ENCODE measurements at places on chromosomes 13 and 19. TPM values are rescaled to one million over a fixed set of nuclear protein-coding genes. Genes with fewer than 3 reads are reported as not detected.

Gene ZNF497
- total RNA-seq, result 0.87 TPM

Gene CRB3
- total RNA-seq, result not detected

Gene SHC2
- 1.0 TPM for total RNA-seq

Gene CEACAM8
- total RNA-seq, result not detected

Gene GNA15
- under 0.01 TPM for total RNA-seq

Gene TUBA3C
- not detected for total RNA-seq

Gene DACT3
- total RNA-seq, result 15.5 TPM

Gene KLK12
- total RNA-seq, result not detected

Gene ZNF682
- 3.0 TPM for total RNA-seq

Gene LSR
- 0.29 TPM for total RNA-seq

Gene SOX1
- not detected for total RNA-seq

Gene ADAT3
- total RNA-seq, result 4.3 TPM

Gene ZNF426
- total RNA-seq, result 32.7 TPM

Gene DNAAF3
- 0.33 TPM for total RNA-seq

Gene SBK3
- total RNA-seq, result not detected

Gene ZNF599
- 9.5 TPM for total RNA-seq

Gene LAIR1
- not detected for total RNA-seq

Gene CDC34
- 67.0 TPM for total RNA-seq

Gene ZNF790
- total RNA-seq, result 8.3 TPM

Gene CYP2B6
- not detected for total RNA-seq

Gene CNN1
- total RNA-seq, result 9.3 TPM

Gene LYPD5
- 1.7 TPM for total RNA-seq

Gene CADM4
- total RNA-seq, result 3.8 TPM

Gene WDR88
- total RNA-seq, result not detected

Gene DMAC2
- total RNA-seq, result 46.1 TPM

Gene PAK4
- total RNA-seq, result 7.8 TPM

Gene LILRB3
- not detected for total RNA-seq

Gene FCGBP
- 1.2 TPM for total RNA-seq

Gene ZNF442
- 3.5 TPM for total RNA-seq

Gene ACP7
- total RNA-seq, result under 0.01 TPM

Gene FSD1
- 12.9 TPM for total RNA-seq

Gene PSG7
- 0.44 TPM for total RNA-seq

Gene NLRP9
- not detected for total RNA-seq

Gene FAM124A
- total RNA-seq, result 0.29 TPM

Gene CASP14
- total RNA-seq, result not detected

Gene EPSTI1
- 8.1 TPM for total RNA-seq

Gene SYCN
- total RNA-seq, result not detected

Gene SUPT5H
- 54.5 TPM for total RNA-seq

Gene FFAR3
- total RNA-seq, result not detected

Gene ERFL
- under 0.01 TPM for total RNA-seq

Gene SH2D3A
- total RNA-seq, result 0.15 TPM

Gene TTYH1
- not detected for total RNA-seq

Gene ZNF709
- total RNA-seq, result 4.1 TPM

Gene FXYD7
- total RNA-seq, result not detected

Gene STAP2
- total RNA-seq, result 5.5 TPM

Gene ABCA7
- total RNA-seq, result 6.0 TPM

Gene SIGLECL1
- total RNA-seq, result not detected
